ENCODE measurements at places on chromosomes 7 and 10. TPM values are rescaled to one million over a fixed set of nuclear protein-coding genes. Genes with fewer than 3 reads are reported as not detected.

DNA sequence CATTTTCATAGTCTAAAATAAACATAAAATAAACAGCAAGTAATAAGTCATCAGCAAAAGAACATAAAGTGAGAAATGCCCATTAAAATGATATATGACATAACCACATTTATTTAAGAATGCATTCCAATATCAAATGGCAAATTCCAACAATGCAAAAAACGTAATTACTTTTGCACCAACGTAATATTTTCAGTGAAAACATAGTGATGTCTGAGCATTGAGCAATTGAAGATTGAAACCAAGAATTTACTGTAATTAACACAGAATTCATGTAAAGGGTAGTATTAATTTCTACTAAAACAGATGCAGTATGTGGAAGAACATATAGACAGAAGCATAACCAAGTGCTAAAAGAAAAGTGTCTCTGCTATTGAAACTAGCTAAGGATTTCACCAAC is 123.0 kb upstream of the TNS3 start:
- no peak for DNase-seq

- no peak for DNase-seq
These were observed 112.5 kb downstream of the SVIL start for GRCh38 chr10:29522061-29522855.

- DNase-seq: no peak
These were observed 3.9 kb downstream of the DIP2C start for GRCh38 chr10:685613-686012.

DNA sequence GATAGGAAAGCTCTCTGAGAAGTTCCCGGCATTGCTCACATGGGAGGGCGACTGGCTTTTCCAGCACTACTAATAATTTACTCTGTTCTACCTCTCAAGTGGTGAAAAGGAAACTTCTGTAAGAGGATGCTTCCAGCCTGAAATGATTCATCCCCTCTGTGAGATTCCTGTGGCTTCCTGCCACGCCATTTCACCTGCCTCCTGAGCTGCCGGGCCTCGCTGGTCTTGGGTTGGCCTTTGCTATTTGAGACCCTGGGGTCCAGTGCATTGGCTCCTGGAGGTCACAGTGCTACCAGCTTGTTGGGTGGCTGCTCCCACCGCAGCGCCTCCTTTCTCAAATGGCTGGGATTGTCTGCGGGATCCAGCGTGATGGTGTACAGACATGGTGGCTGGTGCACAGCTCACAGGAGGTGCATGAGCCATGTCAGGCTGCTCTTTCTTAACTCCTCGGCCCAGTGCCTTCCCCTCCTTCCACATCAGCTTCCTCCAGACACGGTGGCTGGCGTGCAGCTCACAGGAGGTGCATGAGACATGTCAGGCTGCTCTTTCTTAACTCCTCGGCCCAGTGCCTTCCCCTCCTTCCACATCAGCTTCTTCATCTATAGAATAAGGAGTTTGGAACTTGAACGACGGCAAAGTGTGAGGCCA is 42.9 kb upstream of the PCBD1 start:
- DNase-seq: no peak

Gene CPED1
- total RNA-seq: 14.3 TPM

- DNase-seq: no peak
These were observed 92.8 kb downstream of the WDR37 start for GRCh38 chr10:1148855-1149605.

DNA sequence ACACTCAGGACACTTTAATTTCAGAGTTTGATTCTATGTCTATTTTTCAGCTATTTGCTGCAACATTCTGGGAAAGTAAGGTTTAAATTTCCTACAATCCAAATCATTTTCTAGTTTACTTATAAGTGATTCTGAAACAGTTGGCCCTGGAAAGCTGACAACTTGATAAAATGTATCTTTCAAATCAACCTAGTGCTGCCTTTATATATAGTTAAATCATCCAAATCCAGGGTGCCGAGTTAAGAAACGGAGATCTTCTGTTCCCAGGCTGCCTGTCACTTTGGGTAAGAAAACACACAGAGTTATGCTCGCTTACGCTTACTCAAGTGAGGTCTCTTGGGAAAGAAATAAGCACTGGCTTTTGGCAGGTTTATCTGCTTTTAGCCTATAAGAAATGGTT is 175.0 kb downstream of the POU6F2 start:
- DNase-seq: no peak

Gene FEZF1
- not detected for total RNA-seq

Gene MRPL32
- total RNA-seq: 57.7 TPM

Gene PHKG1
- 2.8 TPM for total RNA-seq

Gene ADCY1
- 1.6 TPM for total RNA-seq

DNA sequence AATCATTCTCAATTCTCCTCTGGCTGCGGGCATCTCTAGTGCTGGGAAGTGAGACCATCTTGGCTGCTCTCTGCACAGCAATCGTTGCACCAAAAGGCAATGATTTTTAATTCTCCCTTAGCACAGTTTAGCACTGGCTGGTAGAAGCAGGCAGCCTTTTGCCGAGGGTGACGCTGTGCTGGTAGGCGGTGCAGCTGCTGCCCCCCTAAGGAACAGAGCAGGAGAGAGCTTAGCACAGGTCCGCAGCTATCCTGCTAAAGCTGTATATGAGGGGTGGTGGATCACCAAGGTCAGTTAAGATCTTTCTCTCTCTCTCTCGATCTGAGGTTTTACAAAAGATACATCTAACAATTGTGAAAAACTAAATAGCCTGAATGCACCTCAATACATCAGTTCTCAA is 390.1 kb downstream of the GATA3 start:
- no peak for DNase-seq

DNA sequence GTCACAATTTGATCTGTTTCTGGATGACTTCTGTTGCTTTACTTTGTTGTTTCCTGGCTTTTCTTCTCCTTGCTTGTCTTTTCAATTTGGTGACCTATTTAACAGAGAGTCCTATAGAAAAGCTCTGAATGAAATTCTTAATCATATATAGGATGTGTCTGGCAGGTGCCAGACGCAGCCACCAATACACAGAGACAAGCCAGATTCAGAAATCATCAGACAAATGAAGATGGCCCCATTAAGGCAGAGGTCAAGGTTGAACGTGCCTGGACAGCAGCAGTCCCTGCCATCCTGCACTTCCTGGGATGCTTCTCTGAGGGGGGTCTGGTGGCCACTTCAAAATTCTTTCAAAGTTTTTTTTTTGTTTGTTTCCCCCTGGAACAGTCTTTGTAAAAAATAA is 846.7 kb upstream of the COBL start:
- no peak for DNase-seq

Gene RET
- 0.66 TPM for total RNA-seq

Gene AKAP9
- total RNA-seq: 124 TPM

- no peak for DNase-seq
These were observed 1167.7 kb downstream of the XPNPEP1 start for GRCh38 chr10:108755646-108756045.

- DNase-seq: no peak
These were observed 336.4 kb upstream of the TMEM229A start for GRCh38 chr7:124369310-124369709.

Gene SLC13A1
- total RNA-seq: not detected

DNA sequence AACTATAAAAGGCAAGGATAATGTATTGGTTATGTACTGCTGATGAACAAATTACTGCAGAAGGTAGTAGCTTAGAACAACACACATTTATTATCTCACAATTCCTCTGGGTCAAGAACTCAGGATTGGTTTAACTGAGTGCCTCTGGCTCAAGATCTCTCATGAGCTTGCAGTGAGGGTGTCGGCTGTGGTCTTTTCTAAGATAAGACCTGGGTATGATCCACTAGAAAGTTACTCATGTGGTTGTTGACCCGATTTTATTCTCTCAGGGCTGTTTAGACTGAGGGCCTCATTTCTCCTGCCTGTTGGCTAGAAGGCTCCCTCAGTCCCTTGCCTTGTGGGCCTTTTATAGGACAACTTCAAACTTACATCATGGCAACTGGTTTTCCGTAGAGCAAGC is 86.7 kb downstream of the VWDE start:
- no peak for DNase-seq

Gene ANKRD1
- not detected for total RNA-seq

Gene AKR1E2
- 15.5 TPM for total RNA-seq

Gene HYAL4
- total RNA-seq: not detected

DNA sequence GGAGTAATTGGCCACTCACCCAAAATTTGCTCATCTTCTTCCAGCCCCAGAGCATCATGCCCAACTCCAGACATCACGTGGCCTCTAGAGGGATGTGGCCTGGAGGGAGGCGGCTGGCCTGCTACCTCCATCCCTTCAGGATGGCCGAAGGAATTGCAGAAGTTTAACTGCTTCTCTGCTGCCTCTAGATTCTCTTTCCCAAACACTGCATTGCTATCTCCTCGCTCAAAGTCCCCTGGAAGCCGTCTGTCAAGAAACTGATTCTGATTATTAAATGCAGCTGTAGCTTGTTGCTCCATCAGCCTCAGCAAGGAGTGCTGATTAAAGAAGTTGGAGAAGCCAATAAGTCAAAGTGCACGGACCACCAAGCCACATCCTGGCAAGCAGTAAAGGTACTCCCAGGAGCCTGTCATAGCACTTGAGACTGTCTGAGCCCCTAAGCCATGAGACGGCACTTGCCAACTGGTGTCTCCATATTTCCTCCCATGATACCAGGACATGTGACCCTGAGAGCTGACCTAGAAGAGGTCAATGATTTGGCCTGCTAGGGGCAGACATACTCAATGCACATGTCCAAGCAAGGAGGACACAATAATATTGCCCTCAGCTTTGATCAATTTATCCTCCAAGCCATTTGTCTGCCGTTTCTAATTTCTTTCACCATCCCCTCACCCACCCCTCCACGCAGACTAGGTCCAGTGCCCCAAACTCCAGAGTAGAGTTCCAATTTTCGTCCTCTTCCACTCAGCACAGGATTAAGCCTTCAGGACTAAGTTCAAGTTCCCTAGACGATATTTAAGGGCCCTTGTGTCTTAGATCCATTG is 84.2 kb downstream of the TBXAS1 start:
- DNase-seq: no peak

- DNase-seq: no peak
These were observed 92.9 kb downstream of the SMURF1 start for GRCh38 chr7:99050971-99051370.
